Stimulated activated CD4-positive, alpha-beta T cell treated with anti-CD3 and anti-CD28 coated beads, Interleukin-12 subunit alpha, Interleukin-12 subunit beta, amount 100 ng/mL, for 24 hours (primary cell): ENCODE measurements at places on chromosomes 7 and 10.

DNA sequence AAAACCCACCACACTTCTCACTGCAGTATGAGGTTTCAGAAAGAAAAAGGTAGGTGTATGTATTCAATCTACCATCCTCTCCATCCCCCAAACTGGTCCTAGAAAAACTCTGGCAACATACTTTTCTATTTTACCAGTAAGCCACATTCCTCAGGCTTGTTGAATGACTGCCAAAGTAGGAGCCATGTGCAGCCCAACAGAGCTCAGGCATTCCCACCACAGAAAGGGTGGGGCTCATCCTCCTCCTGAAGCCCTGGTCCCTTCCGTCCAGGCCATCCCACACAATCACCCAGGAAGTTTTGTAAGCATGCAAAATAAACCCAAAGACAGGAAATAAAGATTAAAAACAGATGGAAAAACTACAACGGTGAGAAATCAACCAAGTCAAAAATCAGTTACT lies 57.2 kb downstream of the MAD1L1 start:
- no peak for DNase-seq

DNA sequence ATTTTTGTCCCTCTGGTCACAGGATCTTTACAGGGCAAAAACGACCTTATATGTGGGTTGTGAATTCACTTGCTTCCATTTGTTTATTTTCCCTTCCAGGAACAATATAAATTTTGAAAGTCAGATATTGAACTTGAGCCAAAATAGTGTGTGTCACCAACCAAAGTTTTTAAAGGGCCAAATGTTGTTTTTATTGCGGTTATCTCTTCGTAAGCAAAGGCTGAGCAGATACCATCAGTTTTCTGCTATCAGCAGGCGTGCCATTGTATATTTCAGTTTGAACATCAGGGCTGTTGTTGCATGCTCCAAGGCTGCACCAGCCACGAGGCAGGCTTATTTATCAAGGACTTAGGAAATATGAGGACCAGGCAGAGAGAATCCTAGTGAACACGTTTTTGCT lies 160.3 kb downstream of the PAXIP1 start:
- DNase-seq: no peak

GRCh38 chr7:125563964-125564529 lies 634.4 kb upstream of the POT1 start:
- no peak for DNase-seq

DNA sequence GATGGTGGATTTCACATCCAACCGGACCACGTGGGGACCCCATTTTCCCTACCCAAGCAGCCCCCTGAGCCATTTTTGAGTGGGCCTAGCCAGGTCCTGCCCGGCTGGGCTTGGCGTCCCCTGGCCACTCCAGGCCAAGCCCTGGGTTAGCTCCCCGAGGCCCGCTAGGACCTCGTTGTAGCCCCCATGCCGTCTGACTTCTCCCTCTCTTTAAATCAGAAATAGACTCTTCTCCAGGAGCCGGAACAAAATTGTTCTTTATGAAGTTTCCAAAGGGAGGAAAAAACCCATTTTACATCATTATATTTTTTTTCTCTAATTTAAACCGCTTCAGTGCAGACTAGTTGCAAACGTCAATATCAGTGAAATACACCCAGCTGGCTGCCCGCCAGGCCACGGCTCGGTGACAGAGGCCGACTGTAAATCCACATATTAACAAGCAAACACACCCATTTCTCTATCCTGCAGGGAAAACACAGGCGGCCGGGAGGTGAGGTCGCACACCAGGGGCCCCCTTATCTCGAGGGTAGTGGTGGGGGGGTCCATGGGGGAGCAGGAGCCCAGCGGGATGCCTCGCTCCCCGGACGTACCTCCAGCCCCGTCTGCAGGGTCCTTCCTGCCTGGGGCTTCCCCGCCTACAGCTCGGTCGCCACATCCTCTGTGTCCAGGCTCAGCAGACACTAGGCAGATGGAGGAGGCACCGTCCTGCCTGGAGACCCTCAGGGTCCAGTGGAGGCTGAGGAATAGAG lies 72.7 kb downstream of the ELFN1 start:
- no peak for DNase-seq

DNA sequence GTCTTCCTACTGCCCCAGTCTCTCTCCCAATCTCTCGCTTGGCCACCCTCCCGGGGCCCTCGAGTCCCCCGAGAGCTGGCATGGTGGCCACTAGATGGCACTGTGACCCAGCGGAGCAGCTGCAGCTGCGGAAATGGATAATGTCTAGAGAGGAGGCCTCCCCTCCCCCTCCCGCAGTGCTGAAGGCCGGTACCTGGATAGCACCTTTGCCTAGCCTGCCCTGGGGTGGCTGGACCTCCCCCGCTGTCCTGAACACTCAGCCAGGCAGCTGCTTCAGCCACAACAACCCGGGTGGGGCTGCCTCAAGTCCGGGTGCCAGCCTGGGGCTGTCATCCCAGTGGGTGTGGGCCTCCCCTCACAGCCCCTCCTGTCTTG lies 65.2 kb downstream of the GOLGA7B start:
- peak; percentile 78 for DNase-seq

- no peak for DNase-seq
Observed at GRCh38 chr7:105325216-105325904, 63.4 kb downstream of the SRPK2 start.

GRCh38 chr7:24334012-24334411 lies 50.0 kb downstream of the NPY start:
- no peak for DNase-seq

GRCh38 chr10:30997536-30998235 lies 34.0 kb downstream of the ZNF438 start:
- DNase-seq: no peak

DNA sequence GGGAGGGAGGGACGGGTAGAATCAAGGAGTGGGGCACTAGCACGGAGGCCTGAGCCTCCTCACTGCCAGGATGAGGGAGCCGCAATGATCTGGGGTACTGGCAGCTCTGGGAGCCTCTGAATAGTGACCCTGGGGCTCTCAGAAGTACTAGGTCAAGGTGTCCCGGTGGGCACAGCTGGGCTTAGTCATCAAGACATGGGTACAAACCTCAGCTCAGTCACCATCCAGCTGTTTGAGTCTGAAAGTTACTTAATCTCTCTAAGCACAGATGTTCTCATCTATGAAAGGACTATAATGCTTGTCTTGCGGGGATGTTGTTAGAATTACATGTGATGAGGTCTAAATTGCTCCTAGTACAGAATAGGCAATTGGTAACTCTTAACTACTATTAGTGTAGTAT lies 276.8 kb downstream of the KCNMA1 start:
- DNase-seq: no peak

DNA sequence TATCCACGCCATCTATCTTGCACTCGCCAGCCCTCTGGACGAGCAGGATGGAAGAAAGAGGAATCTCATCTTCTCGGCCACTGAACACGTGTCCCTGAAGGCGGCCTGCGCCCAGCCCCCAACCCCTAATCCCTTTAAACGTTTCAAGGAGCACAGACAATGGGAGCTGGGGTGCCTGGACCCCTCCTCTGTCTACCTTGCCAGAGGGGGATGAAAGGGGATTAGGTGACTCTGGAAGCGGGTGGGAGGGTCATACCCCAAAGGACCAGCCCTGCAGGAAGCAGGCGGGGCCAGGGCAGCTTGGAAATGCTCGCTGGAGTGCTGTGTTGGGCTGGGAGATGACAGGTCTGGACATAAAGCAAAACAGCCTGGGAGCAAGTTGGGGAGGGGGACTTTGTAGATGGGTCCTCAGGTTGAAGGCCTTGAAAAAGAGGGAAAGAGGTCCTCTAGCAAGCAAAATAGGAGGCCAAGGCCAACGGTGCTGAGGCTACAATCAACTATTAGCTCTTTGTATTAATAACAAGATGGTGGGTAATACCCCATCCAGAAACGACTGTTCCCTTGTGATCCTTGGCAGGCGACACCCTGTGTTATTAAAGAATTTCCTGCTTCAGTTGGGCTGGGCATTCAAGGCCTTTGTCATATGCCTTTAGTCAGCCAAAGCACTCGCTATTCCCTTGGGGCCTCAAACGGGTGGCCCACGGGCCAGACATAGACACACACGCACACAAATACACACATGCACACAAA lies 126.5 kb upstream of the UNC5B start:
- DNase-seq: no peak

- DNase-seq: peak; percentile 2
Observed at GRCh38 chr10:35089611-35090161, 455 bp downstream of the CUL2 start.

DNA sequence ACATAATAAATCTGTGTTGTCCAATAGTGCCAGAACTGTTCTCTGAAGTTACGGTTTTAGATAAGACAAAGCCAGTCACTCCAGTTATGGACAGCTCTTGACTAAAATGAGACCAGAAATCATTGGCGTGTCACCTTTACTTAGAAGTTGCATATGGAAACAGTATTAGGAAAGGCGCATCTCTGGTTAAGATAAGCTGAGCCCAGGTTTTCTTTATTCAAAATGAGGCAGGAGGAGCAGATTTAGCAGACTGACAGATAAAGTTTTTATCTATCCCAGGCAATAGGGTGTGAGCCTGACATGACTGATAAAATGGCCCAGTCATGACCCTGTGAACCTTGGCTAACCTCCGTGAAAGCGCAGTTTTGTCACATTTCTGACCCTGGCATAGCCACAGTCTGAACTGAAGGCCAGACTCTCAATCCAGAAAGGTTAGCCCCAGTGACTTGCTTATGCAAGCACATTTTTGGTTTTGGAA lies 4.2 kb downstream of the CYP26A1 start:
- no peak for DNase-seq

DNA sequence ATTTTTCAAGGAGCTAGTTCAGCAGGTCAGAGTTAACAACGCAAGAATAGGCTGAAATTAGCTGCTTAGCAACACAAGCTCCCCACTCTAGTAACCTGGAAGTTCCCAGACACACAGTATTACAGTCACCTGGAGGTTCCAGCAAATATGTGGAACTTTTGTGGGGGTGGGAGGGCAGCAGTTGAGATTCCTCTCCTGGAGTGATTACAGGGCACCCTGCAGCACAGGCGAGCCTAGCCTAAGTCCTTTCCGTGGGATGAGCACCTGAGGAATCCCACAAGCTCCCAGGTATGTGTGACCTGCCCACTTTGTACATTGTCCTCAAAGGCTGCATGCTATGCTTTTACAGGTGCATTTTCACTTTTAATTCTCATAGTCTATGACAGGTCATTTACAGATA lies 13.6 kb downstream of the TPK1 start:
- DNase-seq: no peak

- no peak for DNase-seq
Observed at GRCh38 chr10:59891936-59892335, 14.4 kb downstream of the CCDC6 start.

- DNase-seq: no peak
Observed at GRCh38 chr10:58385784-58386112, 538 bp downstream of the TFAM start.

DNA sequence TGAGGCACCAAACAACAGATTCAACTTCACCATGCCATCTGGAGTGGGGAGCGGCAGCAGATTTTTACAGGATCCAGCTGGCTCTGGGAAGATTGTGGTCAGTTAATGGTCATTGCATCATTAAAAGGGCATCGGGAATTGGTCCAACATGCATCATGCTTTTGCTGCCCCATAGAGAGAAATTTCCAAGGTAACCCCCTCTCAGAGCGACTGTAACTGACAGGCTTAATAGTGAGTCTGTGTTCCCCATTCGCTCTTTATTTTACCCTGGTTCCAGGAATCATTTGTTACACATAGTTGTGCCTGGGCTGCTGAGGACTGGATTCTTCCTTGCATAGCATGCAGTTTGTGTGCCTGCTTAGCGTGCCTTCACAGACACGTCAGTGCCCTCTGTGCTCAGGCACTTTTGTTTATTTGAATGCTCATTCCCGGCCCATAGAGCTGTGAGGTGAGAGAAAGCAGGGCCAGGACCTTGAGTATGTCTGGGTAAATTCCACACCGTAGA lies 49.9 kb downstream of the CDHR3 start:
- DNase-seq: no peak

DNA sequence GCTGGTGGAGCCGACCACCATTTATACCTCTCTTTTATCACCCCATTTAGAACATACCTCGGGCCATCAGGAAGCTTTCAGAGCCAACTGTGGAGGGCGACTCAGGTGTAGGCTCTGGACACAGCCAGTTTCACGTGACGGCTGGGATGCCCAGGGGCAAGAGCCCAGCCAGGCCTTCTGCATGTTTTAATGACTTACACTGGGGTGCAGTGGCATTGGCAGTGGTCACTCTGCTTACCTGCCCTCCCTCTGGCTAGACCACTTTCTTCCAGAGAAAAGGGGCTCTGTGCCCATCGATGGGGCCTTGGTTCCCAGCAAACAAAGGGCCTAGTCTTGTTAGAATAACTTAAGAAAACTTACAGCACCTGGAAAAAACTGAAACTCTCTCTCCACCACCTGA lies 50.0 kb downstream of the PNLIPRP2 start:
- no peak for DNase-seq
